Left ventricle myocardium superior (tissue), 1 donor: ENCODE measurements at places on chromosomes 1 and 21.
A peak's percentile ranks its signal among the peaks of the same experiment; 100 is the strongest.

GRCh38 chr1:42280821-42281220, 54.2 kb downstream of the FOXJ3 start:
- no peak for DNase-seq

GRCh38 chr1:5586629-5587028, 405.6 kb downstream of the NPHP4 start:
- DNase-seq, result no peak

GRCh38 chr1:91821126-91821868, 64.7 kb downstream of the TGFBR3 start:
- no peak for DNase-seq

GRCh38 chr1:26070963-26071342, 3.5 kb upstream of the TRIM63 start:
- no peak for DNase-seq

DNA sequence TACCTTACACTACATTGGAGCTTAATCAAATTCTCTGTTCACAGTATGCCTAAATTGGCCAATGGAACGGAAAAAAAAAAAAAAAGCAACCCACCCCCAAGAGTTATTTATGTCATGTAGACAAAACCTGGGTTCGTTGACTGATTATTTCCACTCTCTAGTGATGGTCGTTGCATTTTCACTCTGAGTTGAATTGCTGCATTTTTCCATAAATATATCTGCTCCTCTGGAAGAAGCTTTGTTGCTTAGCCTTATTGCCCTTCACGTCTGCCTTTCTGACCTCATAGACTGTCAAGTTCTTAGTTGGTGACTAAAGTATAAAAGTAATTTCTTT, 90.2 kb upstream of the RUNX1 start:
- no peak for DNase-seq

DNA sequence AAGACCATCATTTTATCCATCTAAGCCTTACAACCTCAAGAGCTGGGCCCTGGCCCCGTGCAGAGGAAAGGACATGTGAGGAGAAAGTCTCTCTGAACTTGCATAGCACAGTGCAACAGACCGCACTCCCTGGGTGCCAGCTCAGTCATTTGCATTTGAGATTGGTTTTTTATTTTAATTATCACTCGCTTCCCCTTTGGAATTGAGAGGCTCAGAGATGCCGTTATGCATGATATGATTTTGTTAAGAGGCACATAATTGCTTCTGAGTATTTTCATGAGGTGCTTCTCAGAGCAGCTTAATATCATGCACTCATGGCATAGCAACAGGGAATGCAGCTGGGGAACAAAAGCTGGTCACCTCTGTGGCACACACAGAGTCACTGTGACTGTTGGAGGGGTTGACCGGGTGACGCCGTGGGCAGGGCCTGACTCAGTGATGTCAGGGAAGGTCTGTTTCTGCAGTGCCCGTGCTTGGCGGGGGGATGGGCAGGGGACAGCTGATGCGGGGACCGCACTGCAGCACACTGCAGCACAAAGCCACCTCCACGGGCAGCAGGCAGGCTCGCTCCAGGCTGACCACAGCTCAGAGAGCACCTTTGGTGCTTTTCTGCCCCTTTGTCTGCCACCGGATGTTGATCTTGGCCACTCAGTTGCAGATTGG, 43.2 kb upstream of the VAMP3 start:
- no peak for DNase-seq

DNA sequence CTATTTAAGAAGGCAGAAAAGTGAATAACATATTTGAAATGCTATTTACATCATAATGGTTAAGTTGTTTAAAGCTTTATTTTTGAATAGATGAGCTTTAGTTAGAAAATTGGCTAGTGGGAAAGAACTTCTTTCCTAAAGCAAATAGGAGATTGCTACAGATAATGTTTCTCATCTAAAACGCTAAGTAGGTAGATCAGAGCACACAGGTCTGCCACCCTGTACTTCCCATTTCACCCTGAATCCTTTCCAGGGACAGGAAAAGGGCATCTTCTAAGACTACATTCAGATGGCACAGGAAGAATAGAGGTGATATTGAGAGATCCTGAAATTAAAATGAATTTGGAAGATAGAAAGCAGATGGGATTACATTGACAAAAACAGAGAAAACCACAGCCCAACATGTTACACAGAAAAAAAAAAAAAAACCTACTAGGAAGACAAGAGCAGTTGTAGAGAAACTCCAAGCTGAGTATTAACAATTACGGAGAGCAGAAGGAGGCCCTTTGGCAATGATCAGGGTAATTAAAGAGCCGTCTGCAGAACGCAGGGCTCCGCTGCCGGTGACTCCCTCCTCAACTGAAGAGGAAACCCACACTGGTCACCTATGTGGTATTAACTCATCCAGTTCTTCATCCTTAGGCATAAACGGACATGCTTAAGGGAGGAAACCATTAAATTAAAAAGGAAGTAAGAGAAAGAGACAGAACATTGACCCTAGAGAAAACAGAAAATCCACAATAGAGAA, 53.6 kb upstream of the MAP10 start:
- no peak for DNase-seq

DNA sequence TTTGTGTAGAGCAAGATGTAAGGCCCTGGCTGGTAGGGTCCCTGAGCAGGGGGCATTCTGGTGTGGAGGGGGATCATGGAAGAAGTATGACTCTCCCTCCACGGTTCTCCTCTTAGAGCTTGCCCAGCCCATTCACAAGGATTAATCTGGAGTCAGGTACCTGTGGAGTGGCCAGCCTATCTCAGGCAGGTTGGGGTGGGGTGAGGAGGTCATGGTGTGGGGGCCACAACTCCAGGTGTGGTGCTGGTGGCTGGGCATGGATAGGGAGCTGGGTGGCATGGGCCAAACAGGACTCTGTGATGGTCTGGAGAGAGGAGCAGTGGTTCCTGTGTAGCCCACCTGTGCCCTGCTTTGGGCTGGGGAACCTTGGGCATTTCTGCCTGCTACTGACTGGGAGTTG, 32.3 kb downstream of the TMCC2 start:
- no peak for DNase-seq

GRCh38 chr1:183283286-183283685, 97.2 kb downstream of the LAMC2 start:
- peak; percentile 56 for DNase-seq

GRCh38 chr21:26099610-26100219, 70.9 kb downstream of the APP start:
- no peak for DNase-seq

- DNase-seq, result peak; percentile 38
Observed at GRCh38 chr1:2543543-2544092, 12.6 kb upstream of the TNFRSF14 start.

DNA sequence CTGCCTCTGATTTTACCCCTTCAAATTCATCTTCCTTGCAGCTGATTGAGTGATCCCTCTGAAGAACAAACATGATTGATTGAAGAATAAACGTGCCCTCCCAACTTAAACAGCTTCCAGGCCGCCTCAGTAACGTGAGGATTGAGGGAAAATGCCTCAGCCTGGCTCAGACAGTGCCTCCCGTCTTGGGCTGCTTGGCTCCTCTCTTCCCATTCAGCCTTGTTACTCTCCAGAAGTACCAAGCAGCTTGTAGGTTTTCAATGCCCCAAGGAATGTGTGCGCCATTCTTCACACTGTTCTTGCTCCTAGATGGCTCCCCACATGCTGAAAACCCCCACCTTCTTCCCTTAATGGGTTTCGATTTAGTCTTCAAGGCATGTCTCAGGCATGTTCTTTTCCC, 51.8 kb downstream of the ST6GALNAC5 start:
- DNase-seq, result no peak

DNA sequence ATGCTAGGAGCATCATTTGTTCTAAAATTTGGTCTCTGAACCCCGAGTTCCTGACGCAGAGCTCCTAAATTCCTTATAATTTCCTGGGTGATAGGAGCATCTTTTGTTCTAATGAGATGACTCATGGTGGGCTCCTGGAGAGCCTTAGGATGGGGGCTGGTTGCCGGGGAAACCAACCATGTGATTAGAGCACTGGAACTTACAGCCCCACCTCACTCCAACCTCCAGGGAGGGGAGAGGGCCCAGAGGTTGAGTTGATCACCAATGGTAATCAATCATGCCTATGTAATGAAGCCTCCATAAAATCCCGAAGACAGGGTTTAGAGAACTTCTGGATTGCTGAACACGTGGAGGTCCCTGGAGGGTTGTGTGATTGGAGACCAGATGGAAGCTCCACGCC, 7.7 kb downstream of the SHISAL2A start:
- DNase-seq, result no peak

GRCh38 chr1:89310505-89310904, 37.8 kb upstream of the GBP5 start:
- DNase-seq, result no peak

GRCh38 chr1:232431748-232432147, 198.2 kb downstream of the SIPA1L2 start:
- no peak for DNase-seq

DNA sequence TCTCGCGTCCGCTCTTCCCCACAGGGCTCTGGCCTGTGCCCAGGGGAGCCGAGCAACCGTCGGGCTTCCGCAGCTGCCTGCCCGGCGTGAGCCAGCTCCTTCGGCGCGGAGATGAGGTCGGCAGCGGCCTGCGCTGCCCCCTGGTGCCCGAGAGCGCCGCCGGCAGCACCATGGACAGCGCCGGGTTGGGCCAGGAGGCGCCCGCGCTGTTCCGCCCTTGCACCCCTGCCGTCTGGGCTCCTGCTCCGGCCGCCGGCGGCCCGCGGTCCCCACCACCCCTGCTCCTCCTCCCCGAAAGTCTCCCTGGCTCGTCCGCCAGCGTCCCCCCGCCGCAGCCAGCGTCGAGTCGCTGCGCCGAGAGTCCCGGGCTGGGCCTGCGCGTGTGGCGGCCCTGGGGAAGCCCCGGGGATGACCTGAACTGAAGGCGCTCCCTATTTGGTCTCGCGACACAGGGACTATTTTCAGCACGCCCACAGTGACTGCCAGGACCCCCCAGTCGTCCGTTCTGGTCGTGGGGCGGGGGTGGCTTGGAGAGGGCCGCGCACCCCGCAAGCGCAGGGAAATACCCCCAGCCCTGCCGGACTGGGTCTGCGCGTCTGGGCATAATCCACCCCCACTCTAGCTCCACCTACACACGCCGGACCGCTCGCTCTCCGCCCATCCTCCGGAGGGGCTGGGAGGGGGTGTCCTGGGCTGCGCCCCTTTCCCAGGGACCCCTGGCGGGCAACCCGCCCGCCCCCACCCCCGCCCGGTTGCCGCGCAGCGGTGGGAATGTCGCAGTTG, 1.3 kb downstream of the HES3 start:
- peak; percentile 90 for DNase-seq

DNA sequence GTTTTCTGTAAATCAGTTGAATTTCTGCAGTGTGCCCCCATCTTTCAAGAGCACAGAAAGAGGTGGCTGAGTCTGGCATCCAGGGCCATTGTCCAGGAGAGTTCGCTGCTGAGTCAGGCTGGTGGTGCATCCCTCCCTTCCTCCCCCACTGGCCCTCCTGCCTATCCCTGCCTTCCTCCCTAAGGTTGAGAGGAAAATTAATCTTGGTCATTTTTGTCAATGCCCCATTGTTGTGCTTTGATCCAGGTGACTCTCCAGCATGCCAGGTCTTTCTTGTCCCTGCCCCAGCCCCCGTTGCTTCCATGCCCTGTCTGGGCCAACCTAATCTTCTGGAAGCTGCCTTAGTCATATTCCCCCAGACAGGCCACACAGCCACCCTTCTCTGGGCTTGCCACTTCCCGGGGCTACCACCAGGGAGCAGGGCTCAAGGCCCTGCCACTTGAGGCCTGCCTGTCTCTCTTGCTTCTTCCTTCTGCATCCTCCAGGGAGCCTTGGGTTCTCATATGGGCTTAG, 26.6 kb downstream of the PROK1 start:
- no peak for DNase-seq

GRCh38 chr1:248847181-248847955, 9.3 kb downstream of the ZNF672 start:
- no peak for DNase-seq

DNA sequence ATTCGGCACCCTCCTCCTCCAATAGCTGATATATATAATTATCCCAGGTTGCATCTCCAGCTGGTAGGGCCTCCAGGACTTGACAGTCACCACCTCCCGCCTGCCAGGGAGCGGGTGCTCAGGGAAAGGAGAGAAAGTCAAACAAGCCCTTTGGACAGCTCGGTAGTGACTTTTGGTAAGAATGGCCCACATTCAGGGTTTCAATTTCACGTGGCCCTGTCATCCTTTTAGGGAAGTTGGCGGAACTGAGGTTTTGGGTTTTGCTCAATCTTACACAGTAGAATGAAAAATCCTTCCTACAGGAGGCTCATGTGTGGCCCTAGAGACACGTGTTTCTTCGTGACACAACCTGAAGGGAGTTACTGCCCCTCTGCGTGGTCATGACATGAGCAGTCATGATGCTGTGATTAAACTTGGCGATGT, 44.2 kb downstream of the CAPN8 start:
- DNase-seq, result no peak

- no peak for DNase-seq
Observed at GRCh38 chr1:201009962-201010645, 13.4 kb downstream of the KIF21B start.

GRCh38 chr21:27372381-27372780, 405.5 kb upstream of the ADAMTS5 start:
- no peak for DNase-seq

GRCh38 chr1:107272321-107272720, 131.5 kb downstream of the NTNG1 start:
- DNase-seq, result no peak

GRCh38 chr1:3352299-3352951, 102.0 kb upstream of the ARHGEF16 start:
- peak; percentile 57 for DNase-seq

DNA sequence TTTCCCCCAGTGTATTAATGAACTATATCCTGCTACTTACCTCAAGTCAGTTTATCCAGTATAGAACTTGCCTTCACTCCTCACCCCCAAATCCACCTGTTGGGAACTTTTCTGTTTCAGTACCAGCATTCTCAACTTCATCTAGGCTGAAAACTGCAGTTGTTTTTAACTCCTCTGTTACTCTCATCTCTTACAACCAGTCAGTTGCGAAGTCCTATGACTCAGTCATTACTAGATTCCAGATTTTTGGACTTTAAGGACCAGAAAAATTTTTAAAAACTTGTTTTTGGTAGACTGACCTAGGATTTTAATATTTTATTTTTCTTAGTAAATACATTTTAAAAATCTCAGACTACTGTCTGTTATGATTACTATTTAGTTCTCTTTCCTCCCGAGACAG, 8.1 kb downstream of the GNAI3 start:
- no peak for DNase-seq

DNA sequence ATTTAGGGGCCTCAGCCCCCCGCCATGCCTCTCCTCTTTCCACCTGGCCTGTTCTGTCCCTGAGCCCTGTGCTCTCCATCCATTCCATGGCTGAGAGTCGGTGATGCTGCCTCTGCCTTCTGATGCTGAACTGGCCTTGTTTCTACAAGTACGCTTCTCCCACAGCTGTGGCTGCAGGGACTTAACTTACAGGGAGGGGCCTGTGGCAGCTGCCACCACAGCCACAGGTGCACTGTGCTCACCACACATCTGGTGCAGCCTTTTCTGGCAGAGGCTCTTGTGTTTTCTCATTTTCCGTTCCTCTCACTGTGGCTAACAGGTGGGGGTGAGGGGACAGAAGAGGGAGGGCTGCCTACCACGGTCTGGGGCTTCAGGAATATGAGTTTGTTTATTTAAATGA, 4.2 kb downstream of the FMO1 start:
- no peak for DNase-seq

- no peak for DNase-seq
Observed at GRCh38 chr21:29105218-29105617, 25.2 kb upstream of the MAP3K7CL start.
